ENCODE measurements at places on chromosomes 5 and 9.

GRCh38 chr9:127844821-127845359 is 9.6 kb downstream of the ENG start:
- no peak for DNase-seq

DNA sequence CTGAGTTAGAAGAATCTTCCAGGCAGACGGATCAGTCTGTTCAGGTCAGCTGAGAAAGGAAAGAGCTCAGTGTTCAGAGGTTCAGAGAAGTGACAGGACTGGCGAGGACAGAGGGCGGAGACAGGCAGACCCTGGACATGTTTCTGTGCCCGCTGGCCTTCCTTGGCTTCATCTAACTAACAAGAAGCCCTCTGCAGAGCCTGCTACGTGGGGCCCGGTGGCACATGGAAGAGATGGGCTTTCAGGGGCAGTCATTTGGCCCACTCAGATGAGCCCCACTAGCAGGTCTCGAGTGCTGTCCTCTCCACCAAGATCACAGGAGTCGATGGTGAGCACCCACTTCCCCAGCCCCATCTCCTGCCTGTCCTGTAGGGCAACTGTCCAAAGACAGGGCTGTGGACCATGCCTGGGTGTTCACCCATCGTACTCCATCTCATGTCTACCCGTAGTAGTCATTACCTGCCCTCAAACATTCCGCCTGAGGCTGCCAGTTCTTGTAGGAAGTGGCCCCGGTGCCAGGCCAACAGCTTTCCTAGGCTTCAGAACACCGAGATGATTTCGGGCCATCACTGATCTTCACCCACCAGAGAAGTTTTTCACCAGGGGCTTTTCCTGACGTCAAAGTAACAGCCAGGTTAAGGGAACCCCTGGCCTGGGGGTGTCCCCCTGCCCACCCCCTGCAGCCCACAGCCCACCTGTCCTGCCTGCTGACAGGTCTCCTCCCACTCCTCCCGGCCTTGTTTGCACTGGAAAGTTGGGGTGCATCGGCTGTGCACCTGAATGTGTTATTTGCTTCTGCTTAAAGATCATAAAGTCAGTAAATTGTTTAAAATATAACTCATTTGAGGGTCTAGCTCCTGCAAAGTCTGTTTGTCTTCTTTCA is 14.0 kb downstream of the IRX2 start:
- DNase-seq = no peak

GRCh38 chr9:11158063-11158462 is 545.3 kb upstream of the PTPRD start:
- no peak for DNase-seq

- DNase-seq = no peak
These were observed 19.8 kb upstream of the PARP8 start for GRCh38 chr5:50646591-50646990.

DNA sequence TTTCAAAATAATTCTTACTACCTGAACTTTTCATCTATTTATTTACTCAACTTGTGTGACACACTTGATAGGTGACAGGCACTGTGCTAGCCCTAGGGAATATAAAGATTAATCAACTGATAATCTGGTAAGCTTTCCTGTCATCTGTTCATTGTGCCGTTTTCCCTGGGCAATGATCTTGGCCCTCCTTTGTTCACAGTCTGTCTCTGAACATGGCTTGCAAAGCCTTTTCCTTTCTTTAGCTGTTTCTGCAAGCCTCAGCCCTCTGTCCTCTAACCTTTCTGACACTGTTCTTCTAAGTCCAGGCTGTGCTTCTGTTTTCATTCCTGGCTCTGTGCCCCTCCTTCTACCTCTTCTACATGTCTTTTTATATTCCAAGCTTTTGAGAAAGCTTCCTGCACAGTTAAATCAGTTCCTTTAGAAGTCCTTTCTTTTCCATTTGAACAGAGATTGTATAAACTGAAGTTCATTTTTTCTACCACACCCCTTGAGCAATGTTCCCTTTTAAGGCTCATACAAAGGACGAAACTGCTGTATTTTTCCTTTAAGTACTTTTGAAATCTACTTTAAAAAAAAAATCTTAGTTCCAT is 803.0 kb upstream of the ZNF608 start:
- no peak for DNase-seq

DNA sequence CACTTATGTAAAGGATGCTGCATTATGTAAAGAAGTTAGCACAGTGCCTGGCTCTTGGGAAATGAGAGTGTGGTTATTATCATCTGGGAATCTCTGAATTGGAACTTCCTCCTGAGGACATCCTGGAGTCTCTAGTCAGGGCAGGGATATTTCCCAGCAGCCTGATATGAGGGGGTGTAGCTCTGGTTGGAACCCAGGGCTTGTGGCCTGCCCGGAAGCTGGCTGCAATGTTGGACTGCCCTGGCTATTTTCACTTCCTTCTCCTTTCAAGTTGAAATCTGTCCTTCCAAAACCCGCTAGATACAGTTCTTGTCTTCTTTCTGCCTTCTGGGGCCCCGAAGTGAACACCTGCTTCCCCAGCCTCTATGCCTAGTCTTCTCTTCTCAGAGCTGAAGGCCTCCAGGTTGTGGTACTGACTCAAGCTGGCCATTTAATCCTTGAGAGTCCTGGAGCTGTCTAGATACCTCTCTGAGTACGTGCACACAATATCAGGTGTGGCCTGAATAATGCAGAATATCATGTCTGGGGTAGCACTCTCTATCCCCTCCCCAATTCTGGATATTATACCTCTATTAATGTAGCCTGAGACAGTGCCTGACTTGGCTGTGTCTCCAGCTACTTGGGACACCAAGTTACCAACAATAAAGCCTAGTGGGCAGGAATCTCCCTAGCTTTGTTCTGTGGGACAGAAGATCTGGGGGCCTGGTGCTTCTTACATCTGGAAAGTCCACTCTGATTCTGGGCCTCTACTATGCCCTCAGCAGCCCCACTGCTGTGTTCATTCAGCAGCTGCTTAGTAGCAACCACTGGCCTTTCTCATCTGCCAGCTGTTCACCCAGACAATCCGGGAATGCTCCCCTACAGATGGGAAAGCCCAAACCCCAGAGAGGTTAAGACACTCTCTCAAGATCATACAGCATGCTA is 45.0 kb downstream of the SLC6A7 start:
- no peak for DNase-seq

GRCh38 chr9:69637817-69638200 is 34.4 kb downstream of the APBA1 start:
- no peak for DNase-seq

- no peak for DNase-seq
These were observed 24.4 kb upstream of the AKNA start for GRCh38 chr9:114412048-114412683.

- no peak for DNase-seq
These were observed 110.0 kb upstream of the ARRDC3 start for GRCh38 chr5:91493086-91493485.

DNA sequence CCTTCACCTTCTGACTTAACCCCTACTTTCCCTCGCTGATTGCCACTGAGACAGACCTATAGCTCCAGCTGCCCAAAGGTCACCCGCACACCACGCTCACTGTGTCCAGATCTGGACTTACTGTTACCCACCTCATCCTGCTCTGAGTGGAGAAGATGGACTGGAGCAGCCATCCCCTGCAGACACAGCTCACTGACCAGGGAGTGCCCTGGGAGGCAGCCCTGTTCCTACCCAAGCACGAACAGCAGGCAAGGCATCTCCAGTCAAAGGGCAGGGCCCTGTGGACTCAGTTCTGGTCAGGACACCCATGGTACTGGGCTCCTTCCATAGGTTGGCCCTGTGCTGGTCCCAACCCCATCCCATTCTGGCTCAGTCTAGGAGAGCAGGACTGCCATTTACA is 9.5 kb upstream of the BARX1 start:
- DNase-seq = no peak

- no peak for DNase-seq
These were observed 128.6 kb upstream of the GRHPR start for GRCh38 chr9:37293664-37294524.

- DNase-seq = no peak
These were observed 58.2 kb downstream of the CAMSAP1 start for GRCh38 chr9:135849181-135849580.

- DNase-seq = no peak
These were observed 48.4 kb upstream of the SUSD3 start for GRCh38 chr9:93010056-93010455.

DNA sequence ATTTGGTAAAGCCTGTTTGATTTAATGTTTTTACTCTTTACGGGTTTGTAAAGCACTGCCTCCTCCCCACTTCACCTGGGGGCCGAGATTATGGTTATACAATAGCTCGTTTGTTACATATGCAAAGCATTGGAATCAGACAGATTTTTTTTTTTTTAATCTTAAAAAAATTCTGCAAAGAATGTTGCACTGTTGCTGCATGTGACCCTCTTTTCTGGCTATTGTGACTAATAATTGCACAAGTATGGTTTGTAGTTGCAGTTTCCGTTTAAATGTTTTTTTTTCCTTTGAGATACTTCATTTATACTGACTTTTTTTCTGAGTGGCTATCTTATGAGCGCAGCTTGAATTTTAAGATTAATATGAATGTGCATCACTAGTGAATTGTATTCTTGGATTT is 165.3 kb downstream of the KDM4C start:
- DNase-seq = no peak

GRCh38 chr5:78215972-78216371 is 78.5 kb downstream of the AP3B1 start:
- DNase-seq = no peak

- no peak for DNase-seq
These were observed 123.2 kb downstream of the TEX10 start for GRCh38 chr9:100229561-100229960.

DNA sequence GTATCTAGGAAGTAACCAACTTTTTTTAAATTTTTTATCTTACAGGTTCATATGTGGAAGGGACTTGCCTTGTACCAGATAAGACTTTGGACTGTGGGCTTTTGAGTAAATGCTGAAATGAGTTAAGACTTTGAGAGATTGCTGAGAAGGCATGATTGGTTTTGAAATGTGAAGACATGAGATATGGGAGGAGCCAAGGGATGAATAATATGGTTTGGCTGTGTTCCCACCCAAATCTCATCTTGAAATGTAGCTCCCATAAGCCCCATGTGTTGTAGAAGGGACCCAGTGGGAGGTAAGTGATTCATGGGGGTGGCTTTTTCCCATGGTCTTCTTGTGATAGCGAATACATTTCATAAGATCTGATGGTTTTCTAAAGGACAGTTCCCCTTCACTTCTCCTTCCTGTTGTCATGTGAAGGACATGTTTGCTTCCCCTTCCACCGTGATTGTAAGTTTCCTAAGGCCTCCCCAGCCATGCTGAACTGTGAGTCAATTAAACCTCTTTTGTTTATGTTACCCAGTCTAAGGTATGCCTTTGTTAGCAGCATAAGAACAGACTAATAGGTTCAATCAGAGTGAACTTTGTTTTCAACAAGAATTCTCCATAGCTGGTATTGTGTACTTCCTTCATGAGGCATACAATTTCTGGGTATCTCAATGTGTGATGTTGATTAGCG is 535.6 kb upstream of the MEF2C start:
- no peak for DNase-seq

DNA sequence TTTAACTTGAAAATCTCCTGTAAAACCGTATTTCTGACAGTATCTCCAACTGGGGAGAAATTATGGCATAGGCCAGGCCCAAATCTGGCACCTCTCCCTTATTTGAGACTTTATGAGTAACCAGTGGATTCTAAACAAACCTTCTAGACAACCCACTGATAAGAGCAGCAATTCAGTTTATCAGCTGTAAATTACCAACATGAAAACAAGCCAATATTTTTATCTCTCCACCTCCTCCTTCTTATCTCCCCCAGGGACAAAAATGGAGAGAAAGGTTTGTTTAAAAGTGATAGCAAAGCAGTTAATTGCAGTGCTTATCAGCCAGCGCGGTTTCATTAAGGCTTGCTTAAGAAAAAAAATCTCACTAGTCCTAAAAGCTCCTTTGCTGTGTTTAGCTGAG is 53.8 kb downstream of the KCNV2 start:
- no peak for DNase-seq

- no peak for DNase-seq
These were observed 51.9 kb upstream of the NEK6 start for GRCh38 chr9:124205686-124206352.

DNA sequence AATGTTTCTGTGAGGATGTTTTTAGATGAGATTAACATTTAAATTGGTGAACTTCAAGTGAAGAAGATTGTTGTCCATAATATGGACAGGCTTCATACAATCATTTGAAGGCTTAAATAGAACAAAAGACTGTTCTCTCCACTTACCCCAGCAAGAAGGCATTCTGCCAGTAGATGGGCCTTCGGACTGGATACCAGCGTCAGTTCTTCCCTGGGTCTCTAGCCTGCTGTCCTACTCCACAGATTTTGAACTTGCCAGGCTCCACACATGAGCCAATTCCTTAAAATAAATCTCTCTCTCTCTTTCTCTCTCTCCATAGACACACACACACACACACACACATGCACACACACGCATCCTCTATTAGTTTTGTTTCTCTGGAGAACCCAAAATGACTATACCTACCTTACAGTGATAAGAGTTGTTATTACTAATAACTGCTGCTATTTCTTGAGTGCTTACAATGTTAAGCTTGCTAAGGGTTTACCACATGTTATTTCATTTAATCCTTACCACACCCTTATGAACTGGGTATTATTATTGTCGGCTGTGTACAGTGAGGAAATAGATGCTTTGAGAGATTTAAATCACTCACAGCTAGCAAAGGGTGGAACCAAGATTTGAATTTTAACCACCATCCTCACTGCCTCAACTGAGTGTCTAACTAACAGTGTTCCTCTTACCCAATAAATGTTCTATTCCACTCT is 19.8 kb upstream of the IQGAP2 start:
- DNase-seq = no peak

DNA sequence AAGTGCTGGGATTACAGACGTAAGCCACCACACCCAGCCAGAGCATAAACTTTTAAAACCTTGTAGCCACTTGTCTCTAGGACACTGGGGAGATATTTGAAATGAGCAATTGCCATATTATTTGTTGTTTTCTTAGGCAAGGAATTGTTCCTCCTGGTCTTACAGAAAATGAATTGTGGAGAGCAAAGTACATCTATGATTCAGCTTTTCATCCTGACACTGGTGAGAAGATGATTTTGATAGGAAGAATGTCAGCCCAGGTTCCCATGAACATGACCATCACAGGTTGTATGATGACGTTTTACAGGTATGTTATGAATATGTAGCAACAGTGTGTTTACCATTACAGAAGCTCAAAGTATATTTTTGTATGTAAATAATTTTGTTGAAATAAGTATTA is 30.5 kb downstream of the SFXN1 start:
- no peak for DNase-seq

DNA sequence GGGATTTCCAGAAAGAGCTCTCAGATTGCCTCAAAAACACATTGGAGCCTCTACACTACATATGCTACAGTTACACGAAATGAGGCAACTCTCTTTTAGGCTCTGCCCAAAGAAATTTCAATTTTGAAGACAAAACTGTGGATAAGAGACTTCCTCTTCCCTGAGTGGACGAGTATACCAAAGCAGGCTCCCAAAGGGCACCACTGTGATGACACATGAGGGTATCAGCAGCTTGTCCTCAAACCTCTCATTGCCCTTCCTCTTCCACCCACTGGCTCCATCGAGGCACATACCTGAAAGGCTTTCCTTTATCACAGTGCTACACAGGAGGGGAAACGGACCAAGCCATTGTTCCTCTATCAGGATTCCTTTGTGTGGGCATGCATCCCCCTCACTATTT is 11.3 kb downstream of the CKMT2 start:
- DNase-seq = no peak

- no peak for DNase-seq
These were observed 129.7 kb upstream of the PCA3 start for GRCh38 chr9:76634356-76635054.

- no peak for DNase-seq
These were observed 49.9 kb upstream of the HSPA9 start for GRCh38 chr5:138625134-138625533.
